Trophoblast cell (in vitro differentiated cells and primary cell): ENCODE measurements at places on chromosomes 11 and 22.

GRCh38 chr11:61718046-61718531, 34.3 kb upstream of the MYRF start:
- no peak for DNase-seq

- no peak for DNase-seq
These were observed 66.0 kb upstream of the GRAMD1B start for GRCh38 chr11:123364080-123364479.

DNA sequence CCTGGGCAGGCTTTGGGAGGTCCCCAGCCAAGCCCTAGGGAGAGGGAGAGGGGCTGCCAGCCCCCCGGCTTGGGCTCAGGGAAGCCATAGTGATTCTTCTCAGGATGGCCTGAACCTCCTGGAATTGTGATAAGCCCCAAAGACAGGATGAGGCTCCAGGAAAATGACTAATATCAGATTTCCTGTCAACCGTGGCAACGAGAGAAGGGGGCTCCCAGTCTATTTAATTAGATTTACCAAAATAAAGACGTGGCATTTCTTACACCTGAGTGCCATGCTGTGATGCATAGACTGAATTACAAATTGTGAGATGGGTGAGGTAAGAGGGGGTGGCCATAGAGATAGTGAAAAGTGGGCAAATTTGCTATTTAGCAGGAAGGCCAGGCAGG, 20.4 kb downstream of the SERPINH1 start:
- no peak for DNase-seq

DNA sequence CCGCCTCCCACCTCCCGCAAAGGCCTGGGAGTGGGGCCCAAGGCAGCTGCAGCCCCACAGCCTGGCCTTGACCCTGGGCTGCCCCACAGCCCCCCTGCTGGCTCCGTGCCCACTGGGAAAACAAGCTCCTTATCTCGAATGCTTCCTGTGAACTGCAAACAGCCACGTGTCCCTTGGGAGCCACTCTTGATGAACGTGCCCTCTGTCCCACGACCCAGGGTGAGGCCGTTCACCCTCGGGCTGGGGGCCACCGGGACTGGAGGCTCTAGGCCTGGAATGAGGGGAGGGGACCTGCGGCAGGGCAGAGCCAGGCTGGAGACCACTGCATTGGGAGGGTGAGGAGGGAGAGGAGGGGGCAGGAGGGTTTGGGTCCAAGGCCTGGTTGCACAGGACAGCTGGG, 9.5 kb downstream of the H19 start:
- no peak for DNase-seq

DNA sequence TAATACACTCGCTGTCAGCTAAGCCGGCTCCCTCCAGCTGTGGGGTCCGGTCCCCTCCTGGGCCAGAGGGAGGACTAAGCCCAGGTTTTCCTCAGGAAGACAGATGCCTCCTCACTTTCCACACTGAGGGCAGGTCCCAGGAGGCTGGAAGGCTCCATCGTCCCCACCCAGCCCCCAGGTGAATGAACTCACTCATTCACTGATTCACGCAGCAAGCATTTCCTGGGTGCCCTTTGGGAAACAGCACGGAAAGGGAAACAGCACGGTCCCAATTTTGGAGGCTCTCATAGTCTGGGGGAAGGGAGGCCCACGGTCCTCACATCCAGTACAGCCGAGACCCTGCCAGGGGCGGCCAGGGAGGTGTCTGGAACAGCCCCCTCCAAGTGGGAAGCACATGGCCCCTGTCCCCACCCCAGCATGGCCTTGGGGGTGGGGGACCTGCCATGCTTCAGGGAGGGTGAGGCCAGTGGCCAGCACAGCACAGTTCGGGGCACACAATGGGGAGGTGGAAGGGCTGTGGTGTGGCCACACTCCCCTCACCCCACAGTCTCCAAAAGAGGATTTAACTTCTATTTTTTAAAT, 9.3 kb upstream of the TH start:
- no peak for DNase-seq

- no peak for DNase-seq
These were observed 10.9 kb downstream of the USP35 start for GRCh38 chr11:78199653-78200015.

DNA sequence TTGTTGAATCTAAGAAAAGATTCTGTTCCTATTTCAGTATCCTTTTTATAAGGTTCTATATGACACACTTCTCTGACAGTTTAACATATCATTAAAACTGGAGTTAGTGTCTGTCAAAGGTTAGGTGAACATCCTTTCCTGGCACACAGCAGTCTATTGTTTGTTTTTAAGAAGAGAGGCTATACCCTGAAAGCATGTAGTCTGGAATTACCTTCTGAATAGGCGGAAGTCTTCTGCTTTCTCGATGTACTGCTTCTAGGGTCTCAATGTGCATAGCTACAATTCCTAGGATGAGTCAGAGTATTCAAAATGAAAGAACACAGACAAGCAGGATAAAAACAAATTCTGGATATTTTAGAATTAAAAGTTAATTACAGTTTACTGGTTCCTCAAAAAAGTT, 188.6 kb downstream of the SWAP70 start:
- no peak for DNase-seq

- DNase-seq, result no peak
These were observed 52.4 kb upstream of the CLMP start for GRCh38 chr11:123247496-123247799.

DNA sequence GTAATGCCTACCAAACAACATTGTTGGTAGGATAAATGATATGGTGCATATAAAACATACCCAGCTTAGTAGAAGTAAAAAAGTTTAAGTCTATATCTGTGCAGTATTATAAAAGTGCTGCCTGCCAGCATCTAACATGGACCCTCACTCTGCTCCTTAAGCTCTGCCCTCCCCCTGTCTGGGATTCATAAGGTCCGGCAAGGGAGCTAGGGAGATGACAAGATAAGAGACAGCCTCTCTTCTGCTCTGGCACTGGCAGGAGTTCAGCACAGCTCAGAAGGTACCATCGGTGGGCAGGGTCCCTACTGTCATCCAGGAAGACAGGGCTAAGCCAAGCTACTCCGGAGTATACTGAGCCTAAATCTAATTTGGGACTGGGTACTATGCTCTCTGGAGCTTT, 42.8 kb downstream of the TRIM66 start:
- no peak for DNase-seq

- no peak for DNase-seq
These were observed 50.6 kb downstream of the FAM181B start for GRCh38 chr11:82683029-82683428.
